ENCODE measurements at places on chromosomes 12 and 14.

GRCh38 chr14:38261620-38262019 lies 5.7 kb upstream of the CLEC14A start:
- DNase-seq = no peak

DNA sequence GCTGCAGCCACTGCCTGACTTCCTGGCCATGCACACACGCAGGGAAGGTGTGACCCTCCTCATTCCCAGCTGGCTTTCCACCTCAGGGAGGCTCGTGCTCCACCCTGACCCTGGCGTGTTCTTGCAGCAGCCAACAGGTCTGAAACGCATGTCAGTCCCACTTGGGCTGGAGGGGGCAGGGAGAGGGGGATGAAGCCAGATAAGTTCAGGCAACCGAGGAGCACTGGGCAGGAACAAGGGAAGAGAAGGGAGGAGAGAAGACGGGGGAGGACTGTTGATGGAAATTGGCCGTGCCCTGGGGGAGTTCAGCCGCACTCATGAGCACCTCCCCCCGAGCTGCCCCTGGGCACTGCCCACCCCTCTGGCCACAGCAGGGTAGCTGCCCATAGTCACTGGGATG lies 182.4 kb upstream of the PRMT8 start:
- no peak for DNase-seq

DNA sequence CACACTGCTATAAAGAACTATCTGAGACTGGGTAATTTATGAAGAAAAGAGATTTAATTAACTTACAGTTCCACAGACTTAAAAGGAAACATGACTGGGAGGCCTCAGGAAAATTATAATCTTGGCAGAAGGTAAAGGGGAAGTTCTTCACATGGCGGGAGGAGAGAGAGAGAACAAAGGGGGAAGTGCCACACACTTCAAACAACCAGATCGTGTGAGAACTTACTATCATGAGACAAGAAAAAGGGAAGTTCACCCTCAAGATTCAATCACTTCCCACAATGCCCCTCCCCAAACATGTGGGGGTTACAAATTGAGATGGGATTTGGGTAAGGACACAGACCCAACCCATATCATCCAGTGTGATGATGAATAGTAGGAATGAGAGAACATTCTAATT lies 366.5 kb downstream of the LRFN5 start:
- DNase-seq = no peak

DNA sequence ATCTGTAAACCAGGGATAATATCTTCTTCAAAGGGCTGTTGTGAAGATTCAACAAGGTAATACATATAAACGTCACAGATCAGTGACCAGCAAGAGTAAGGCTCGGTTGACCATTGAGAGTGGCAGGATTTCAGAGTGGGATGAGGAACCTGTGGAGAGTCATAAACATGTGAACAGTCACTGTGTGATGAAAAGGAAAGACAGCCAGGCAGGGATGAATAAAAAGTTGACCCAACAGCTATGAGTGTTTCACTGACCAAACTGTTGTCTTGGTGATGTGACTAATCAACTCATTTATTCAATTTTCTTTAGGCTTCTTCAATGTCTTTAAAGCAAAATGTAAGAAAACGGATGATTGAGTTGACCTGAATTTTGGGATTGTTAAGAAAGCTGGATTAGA lies 8.6 kb upstream of the FRMD6 start:
- no peak for DNase-seq

- no peak for DNase-seq
Measured at GRCh38 chr14:58138714-58139482, 13.1 kb downstream of the ARMH4 start.

GRCh38 chr12:108257004-108257403 lies 82.1 kb downstream of the CMKLR1 start:
- no peak for DNase-seq

- no peak for DNase-seq
Measured at GRCh38 chr12:121253638-121254335, 42.7 kb downstream of the CAMKK2 start.

GRCh38 chr12:65740506-65740872 lies 83.8 kb upstream of the HMGA2 start:
- DNase-seq = no peak

GRCh38 chr12:62916632-62917425 lies 18.1 kb downstream of the PPM1H start:
- DNase-seq = peak; percentile 36

- no peak for DNase-seq
Measured at GRCh38 chr14:38056270-38056669, 151.4 kb upstream of the SSTR1 start.

DNA sequence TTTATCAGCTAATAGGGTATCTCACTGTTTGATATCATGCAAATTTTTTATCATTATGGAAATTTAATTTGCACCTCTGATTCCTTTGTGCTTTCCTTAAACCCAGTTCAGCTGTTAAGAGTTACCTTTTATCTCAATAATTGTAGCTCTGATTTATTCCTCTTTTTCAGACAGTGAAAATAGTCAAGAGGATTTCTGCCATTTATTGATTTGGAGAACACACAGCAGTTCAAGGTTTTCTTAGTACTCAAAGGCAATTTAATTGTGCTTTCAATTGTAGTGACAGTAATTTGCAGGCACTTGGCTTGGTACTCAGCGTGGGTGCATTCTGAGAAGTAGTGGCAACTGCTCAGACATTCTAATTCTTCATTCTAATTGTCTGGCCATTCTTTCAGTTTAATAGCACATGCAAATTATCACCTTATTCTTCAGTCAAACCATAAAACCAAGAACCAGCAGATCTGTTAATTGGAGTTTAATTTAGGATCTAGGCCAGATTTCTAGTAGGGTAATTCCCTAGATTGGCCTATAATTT lies 709.3 kb downstream of the RPS29 start:
- peak; percentile 71 for DNase-seq

- no peak for DNase-seq
Measured at GRCh38 chr14:105665247-105665950, 139.0 kb downstream of the TMEM121 start.

DNA sequence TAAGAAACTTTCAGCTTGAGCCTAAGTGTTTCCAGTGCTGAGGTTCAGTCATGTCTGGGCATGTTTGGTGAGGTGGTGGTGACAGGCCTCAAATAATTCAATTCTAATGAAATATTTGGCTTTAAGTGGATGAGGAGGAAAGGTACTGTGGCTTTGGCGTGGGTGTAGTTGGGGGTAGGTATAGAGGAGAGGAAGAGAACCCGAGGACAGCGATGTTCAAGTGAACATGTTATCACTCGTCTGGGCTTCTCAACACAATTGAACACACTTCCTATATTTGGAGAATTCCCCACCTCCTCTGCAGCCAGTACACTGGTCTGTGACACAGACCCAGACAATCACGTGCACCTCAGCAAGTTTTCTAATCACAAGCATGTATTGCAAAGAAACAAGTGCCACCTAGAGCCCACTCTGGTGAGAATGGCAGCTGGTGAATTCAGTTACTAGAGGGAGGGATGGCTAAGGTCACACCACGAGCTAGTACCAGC lies 53.0 kb downstream of the IFNG-AS1 start:
- DNase-seq = peak; percentile 75

DNA sequence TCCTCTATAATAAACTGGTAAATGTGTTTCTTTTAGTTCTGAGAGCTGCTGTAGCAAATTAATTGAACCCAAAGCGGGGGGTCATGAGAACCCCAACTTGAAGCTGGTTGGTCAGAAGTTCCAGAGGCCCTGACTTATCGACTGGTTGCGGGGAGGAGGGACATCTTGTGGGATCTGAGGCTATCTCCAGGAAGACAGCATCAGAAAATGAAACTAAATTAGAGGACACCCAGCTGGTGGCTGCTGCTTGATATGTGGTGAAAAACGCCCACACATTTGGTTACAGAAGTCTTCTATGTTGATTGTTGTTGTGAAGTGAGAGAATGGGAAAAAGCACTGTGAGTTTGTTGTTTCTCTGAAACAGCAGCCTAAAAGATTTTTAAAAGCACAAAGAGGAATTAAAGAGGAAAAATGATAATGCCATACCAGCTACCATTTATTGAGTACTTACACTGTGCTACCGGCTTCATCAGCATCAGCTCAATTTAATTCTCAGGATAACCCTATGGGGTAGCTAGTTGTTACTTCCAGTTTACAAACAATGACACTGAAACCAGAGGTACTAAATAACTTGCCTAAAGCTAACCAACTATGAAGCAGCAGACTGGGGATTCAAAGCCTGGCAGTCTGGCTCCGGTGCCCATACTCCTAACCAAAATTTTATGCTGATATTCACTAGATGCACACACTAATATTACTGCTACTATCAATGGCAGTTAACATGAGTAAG lies 24.3 kb downstream of the DDX24 start:
- no peak for DNase-seq

All from NCI-H1417 (cell line).